ENCODE measurements at places on chromosomes 6 and 20.

DNA sequence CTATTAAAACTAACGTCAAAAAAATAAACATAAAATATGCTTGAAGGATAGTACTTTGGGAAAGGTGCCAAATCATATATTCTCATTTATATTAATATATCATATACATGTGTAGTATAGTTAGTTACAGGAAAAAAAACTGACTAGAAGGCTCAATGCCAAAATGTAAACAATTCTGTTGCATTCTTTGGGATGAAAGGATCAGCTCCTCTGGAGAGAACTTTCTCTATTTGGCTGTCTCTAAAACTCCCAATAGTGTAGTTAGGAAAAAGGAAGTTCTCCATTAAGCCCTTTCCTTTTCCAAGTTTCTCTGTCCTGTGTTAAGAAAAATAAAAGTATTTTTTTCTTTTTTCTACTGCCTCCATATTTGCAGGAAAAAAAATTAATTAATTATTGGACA lies 86.5 kb upstream of the BTN3A2 start:
- DNase-seq = no peak

DNA sequence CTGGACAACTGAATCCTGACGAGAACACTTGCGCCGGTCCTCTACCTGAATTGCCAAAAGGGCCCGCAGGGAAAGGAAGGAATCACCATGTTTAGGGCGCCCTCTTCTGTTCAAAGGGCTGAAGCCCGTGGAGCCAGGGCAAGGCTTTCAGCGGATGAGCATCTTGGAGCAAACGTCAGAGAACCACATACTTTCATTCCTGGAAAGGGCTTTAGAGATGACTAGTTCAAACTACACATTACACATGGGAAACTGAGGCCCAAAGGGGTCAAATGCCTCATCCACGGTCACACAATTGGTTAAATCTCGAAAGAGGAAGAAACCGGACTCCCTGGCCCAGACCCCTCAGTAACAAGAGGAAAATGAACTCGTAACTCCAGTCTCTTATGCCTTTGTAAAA lies 11.5 kb upstream of the ZNF133 start:
- DNase-seq = no peak

GRCh38 chr6:2646346-2646745 lies 104.4 kb downstream of the MYLK4 start:
- no peak for DNase-seq

- no peak for DNase-seq
Observed at GRCh38 chr6:1387538-1387875, 1.9 kb upstream of the FOXF2 start.

GRCh38 chr20:1817577-1818211 lies 77.5 kb upstream of the SIRPA start:
- DNase-seq = no peak

DNA sequence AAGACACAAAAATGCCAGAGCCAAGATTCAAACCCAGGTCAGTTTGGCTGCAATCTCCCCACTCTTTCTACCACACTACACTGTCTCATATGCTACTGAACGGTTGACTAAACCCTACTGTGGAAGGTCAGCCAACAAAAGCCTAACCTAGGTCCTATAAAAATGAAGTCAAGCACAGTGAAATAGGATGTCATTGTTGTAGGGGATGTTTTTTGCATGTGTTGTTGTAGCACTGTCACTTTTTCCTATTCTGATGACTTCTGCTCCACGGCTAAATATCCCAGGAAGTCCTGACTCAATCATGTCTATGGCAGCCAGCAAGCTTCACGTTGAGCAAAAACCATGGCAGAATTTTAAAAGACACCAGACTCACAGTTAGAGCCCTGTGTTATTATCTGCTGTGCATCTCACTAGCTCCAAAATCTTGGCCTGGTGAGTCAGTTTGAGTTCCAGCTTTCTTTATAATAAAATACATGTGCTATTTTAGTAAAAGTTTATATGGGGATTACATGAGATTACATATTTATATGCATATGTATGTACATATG lies 322.1 kb upstream of the NT5E start:
- DNase-seq = no peak

- no peak for DNase-seq
Observed at GRCh38 chr6:128005009-128005408, 104.2 kb upstream of the THEMIS start.

DNA sequence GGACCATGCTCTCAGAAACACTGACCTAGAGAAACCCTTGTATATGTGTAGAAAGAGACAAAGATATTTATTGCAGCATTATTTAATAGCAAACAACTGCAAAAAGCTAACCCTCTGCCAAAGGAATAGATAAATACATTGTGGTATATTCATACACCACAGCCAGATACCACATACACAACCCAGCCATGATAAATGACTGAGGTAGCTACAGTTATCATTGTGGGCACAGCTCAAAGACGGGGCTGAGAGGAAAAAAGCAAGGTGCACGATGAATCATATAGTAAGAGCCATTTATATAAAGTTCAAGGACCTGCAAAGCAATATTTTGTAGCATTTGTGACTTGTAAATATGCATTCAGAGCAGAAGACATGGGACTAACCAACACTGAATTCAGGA lies 30.8 kb downstream of the RSPO4 start:
- DNase-seq = no peak

- no peak for DNase-seq
Observed at GRCh38 chr6:108902382-108902792, 54.2 kb downstream of the ARMC2 start.

GRCh38 chr6:17580518-17581048 lies 19.5 kb upstream of the FAM8A1 start:
- peak; percentile 34 for DNase-seq

DNA sequence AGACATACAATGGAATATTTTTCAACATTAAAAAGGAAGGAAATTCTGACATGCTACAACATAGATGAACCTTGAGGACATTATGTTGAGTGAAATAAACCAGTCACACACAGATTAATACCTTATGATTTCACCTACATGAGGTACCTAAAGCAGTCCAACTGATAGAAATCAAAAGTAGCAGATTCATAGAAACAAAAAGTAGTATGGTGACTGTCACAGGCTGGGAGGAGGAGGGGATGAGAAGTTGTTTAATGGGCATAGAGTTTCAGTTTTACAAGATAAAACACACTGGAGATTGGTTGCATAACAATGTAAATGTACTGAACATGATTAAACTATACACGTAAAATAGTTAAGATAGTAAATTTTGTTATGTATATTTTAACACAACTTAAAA lies 48.5 kb upstream of the OLIG3 start:
- DNase-seq = no peak

DNA sequence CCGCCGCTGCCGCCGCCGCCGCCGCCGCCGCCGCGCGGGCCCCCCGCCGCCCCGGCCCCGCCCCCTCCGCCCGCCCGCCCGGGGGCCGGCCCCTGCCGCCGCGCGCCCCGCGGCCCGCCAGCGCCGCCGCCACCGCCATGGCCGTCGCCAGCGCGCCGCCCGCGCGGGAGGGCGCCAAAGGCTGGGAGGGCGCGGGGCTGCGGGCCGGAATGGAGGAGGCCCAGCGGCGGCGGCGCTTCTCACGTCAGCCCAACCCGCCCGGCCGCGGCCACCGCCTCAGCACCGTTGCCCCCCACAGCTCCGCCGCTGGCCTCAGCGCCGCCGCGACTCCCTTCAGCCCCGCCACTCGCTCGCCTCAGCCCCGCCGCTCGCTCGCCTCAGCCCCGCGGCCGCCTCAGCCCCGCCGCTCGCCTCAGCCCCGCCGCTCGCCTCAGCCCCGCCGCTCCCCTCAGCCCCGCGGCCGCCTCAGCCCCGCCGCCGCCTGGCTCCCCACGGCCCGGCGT lies 258 bp downstream of the PHF10 start:
- DNase-seq = no peak

DNA sequence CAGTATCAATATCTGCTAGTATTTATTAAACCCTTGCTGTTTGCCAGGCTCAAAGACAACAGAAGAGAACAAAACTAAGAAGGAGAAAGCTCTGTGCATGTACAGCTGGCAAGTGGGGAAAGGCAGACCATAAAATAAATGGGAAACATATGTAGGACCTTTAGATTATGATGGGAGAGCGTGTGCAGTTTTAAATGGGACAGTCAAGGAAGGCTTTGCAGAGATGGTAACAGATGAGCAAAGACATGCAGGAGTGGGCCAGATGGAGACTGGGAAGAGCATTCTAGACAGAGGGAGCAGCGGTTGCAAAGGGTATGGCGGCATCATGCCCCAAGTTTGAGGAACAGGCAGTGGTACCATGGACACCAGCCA lies 260.0 kb downstream of the NRN1 start:
- no peak for DNase-seq

DNA sequence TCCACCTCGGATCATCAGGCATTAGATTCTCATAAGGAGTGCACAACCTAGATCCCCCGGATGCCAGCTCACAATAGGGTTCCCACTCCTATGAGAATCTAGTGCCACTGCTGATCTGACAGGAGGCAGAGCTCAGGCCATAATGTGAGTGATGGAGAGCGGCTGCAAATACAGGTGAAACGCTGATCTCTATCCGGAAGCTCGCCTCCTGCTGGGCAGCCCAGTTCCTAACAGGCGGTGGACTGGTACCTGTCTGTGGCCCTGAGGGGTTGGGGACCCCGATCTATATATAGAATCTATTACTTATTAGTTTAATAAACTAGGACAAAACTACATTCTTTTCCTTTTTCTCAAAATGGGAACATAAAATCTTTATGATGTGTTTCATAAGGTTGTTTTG lies 741.9 kb downstream of the RFPL4B start:
- no peak for DNase-seq

DNA sequence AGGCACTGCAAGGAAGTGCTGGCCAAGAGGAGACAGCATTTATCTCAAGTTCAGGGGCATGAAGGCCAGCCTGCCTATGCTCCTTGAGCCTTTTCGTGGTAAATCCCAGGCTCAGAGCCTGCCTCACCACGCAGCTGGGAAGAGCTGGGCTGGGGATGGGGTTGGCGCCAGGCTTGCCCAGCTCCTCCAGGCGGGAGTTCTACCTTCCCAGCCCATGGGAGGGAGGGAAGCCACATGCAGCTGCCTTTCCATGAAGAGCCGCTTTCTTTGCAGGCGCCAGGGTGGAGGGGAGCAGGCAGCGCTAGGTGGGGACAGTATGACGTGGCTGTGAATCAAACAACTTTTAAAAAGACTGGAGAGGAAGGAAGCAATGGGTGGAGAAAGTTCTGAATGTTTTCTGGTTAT lies 19.5 kb upstream of the SIRT5 start:
- DNase-seq = no peak

GRCh38 chr6:114833211-114833610 lies 490.4 kb upstream of the HS3ST5 start:
- no peak for DNase-seq

- DNase-seq = no peak
Observed at GRCh38 chr20:23125625-23126191, 39.6 kb upstream of the CD93 start.

- DNase-seq = no peak
Observed at GRCh38 chr6:167892835-167893815, 66.4 kb downstream of the AFDN start.

- no peak for DNase-seq
Observed at GRCh38 chr20:23628402-23629016, 9.2 kb downstream of the CST3 start.

DNA sequence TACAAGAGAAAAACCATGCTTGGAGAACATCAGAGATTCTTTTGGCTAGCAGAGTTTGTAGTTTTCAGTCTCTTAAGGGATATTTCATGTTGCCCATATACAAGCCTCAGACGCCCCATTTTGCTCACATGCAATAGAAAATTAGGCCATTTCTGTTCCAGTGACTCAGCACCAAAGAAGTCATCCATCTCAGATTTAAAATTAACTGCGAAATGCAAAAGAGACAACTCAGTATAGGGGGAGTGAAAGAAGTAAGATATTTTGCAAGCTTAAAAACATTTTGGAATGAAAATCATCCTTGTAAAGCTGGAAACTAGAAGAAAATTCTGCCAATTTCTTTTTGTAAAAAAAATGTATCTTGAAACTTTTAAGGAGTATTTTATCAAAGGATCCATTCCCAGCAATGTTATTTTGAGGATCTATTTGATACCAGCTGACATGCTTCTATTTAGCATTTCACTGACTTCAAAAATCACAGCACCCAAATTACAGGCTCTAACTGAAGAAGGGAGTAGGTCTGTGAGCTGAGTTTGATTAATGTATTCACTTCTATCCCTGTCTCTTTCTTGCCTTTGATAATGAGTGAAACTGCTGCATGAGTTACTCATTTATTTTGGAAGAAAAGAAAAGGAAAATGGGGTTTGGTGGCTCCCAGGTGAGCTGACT lies 223.7 kb upstream of the SULF2 start:
- no peak for DNase-seq

- DNase-seq = no peak
Observed at GRCh38 chr6:137309078-137309762, 90.0 kb upstream of the IFNGR1 start.

DNA sequence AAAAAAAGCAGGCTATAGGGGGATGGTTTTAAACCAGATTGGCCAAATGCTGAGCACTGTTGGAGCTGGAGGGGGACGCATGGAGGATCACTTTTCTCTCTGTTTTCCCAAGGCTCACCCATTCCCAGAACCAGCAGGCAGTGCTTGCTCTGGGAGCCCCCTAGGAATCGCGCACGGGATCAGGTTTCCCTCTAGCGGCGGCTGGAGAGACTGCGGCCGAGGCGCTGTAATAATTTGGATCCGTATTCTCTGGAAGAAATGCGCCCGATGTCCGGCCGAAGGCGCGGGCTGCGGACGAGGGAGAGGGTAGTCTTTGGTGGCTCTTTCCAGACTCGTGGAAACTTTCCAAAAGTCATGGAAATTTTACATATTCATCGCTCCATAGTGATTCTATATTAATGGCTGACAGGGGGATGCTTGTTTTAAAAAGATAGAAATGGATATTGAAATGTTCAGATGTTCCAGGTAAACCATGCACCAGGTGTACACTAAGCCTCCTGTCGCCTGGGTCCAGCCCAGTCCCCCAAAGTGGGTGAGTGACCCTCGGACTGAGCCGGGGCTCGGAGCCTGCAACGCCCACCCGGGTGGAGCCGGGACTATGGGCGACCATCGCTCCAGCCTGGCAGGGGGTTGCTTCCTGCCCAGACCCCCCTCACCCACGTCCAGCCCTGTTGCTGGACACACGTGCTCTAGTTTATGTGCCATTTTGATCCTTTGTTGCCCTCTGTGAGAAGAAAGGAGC lies 78.7 kb upstream of the PHACTR3 start:
- DNase-seq = no peak
